ENCODE measurements at places on chromosomes 12 and 14.

- no peaks in the 10 kb centered on the region for H3K27me3 ChIP-seq
- H3K27ac ChIP-seq, result no peak overlapping the region
These were observed 182.7 kb downstream of the PCNX1 start for GRCh38 chr14:71089971-71090370.

DNA sequence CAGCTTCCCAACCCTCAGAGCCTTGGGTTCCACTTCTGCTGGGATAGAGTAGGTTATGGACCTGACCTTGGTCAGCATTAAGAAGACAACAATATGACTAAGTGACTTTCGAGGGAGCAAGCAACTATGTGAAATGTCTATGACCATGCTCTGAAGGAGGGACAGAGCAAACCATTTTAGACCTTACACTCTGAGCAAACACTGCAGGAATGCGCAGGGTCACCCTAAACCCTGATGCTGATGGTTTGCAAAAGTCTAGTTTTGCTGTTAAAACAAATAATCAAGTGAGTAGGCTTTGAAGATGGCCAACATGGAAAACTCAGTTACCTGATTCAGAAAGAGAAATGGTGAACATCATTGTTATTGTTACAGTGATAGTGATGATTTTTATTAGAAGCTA is 8.7 kb downstream of the ZCCHC8 start:
- no peak overlapping the region for H3K4me3 ChIP-seq
- no peak overlapping the region for H3K27ac ChIP-seq
- peaks cover 46% of the 10 kb centered on the region for H3K36me3 ChIP-seq

- no peak overlapping the region for H3K27ac ChIP-seq
- no peak for DNase-seq
- H3K4me1 ChIP-seq, result peaks cover 6% of the 10 kb centered on the region
- no peaks in the 10 kb centered on the region for H3K36me3 ChIP-seq
These were observed 32.3 kb upstream of the ATP23 start for GRCh38 chr12:57909056-57909455.

- DNase-seq, result peak; percentile 61
- peaks cover 2% of the 10 kb centered on the region for H3K27me3 ChIP-seq
- H3K4me3 ChIP-seq, result no peak overlapping the region
These were observed 204.7 kb downstream of the EPS8 start for GRCh38 chr12:15584366-15585041.

GRCh38 chr12:109115758-109116610 is at the start of gene ACACB:
Gene ACACB, plus strand, starts transcription at chr12:109116587. Its CDS starts 22,819 bp downstream, at chr12:109139406.
- peaks cover 18% of the 10 kb centered on the region for H3K4me1 ChIP-seq
- no peak within 1 kb of the TSS for H3K27ac ChIP-seq
- H3K27me3 ChIP-seq, result no peaks in the 10 kb centered on the region
- DNase-seq, result no peak
- H3K4me3 ChIP-seq, result no peak within 1 kb of the TSS

- no peaks in the 10 kb centered on the region for H3K27me3 ChIP-seq
- H3K4me1 ChIP-seq, result peaks cover 6% of the 10 kb centered on the region
- DNase-seq, result no peak
These were observed 40.7 kb downstream of the MNAT1 start for GRCh38 chr14:60775296-60775695.

DNA sequence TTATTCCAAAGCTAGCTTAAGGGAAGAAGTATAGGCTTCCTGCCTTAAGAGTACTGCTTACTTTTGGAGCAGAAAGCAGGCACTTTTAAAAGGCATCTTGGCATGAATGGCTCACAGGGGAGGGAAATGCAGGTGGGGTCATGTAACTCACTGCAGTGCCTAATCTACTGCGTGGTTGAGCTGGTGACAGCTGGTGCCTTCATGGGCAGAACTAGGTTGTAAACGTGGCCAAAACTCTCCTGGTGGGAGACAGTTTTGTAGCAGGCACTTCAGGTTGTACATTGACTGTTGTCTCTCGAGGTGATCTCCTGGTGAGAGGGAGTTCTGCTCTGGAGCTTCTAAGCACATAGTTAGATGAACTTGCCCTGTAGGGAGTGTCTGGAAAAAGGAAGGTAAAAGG is 962.5 kb downstream of the DIO2 start:
- no peaks in the 10 kb centered on the region for H3K27me3 ChIP-seq
- H3K36me3 ChIP-seq, result no peaks in the 10 kb centered on the region
- H3K4me3 ChIP-seq, result no peak overlapping the region
- DNase-seq, result no peak

DNA sequence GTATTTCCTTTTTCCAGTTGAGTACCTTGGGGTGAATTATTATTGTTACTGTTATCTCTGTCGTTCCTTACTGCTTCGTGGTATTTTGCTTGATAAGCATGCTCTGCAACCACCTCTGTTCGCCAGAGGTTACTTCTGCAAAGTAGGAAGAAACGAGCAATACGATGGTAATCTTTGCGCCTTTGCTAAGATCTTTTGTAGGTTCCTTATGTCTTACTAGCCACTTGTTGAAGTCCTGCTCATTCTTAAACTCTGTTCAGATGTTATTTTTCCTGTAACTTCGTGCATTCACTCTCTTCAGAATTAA is 729 bp upstream of the M6PR start:
- peaks cover 55% of the 10 kb centered on the region for H3K4me1 ChIP-seq
- no peaks in the 10 kb centered on the region for H3K27me3 ChIP-seq
- H3K4me3 ChIP-seq, result peak overlapping the region; percentile 95
- H3K36me3 ChIP-seq, result peaks cover 43% of the 10 kb centered on the region
- H3K27ac ChIP-seq, result peak overlapping the region; percentile 96

- H3K27me3 ChIP-seq, result no peaks in the 10 kb centered on the region
- no peak for DNase-seq
- no peak overlapping the region for H3K4me3 ChIP-seq
- H3K4me1 ChIP-seq, result no peaks in the 10 kb centered on the region
- H3K36me3 ChIP-seq, result no peaks in the 10 kb centered on the region
These were observed 128.1 kb downstream of the PAPOLA start for GRCh38 chr14:96630281-96630680.

DNA sequence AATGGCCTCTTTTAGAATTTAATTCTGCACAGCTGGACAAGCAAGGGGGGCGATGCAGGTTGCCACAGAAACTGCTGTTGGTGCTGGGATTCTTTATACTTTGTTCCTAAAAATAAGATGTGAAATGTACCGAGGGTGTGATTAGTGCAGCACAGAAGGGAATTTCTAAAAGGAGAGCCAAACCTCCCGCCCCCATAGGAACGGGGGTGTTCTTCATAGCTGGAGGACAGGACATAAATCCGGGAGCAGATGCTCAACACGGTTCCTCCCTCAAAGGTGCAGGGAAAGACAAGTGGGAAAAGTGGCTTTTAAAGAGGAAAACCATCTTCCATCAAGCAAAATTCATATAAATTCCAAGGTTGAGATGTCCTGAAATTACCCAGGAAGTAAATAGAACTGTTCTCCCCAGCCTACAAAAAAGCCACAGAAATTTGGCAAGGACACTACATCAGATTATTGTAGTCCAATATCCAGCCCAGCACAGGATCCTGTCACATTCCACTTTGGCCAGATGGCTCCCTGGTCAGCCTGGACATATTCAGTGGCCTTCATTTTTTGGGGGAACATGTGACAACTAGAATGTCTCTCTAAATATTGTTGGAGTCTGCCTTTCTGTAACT is 51.4 kb upstream of the TMX1 start:
- no peaks in the 10 kb centered on the region for H3K27me3 ChIP-seq
- no peak for DNase-seq
- no peak overlapping the region for H3K27ac ChIP-seq
- H3K36me3 ChIP-seq, result no peaks in the 10 kb centered on the region

- peaks cover 82% of the 10 kb centered on the region for H3K4me1 ChIP-seq
- no peak overlapping the region for H3K4me3 ChIP-seq
- no peak for DNase-seq
- no peaks in the 10 kb centered on the region for H3K27me3 ChIP-seq
- H3K36me3 ChIP-seq, result peaks cover 72% of the 10 kb centered on the region
- no peak overlapping the region for H3K27ac ChIP-seq
These were observed 22.6 kb downstream of the C12orf75 start for GRCh38 chr12:105352940-105353635.

DNA sequence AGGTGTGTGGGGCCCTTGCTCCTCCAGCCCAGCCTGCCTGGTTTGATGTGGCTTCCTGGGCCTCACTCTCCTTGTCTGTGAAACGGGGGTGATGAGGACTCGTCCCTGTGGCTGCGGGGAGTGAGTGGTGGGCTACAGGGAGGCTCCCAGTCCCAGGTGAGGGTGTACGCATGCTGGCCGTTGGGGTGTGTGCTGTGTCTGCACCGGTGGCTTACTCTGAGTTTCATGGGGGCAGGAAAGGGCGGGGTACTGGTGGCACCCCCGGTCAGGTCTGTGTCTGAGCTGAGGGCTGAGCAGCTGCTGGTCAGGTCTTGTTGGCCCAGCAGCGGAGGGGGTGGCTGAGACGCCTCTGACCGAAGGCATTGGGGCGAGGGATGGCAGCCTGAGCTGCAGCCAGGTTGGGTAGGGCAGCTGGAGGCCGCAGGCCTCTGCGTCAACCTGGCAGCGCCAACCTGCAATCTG is 11.2 kb downstream of the ULK1 start:
- no peak for DNase-seq
- H3K27ac ChIP-seq, result peak overlapping the region; percentile 32
- H3K36me3 ChIP-seq, result no peaks in the 10 kb centered on the region
- peaks cover 9% of the 10 kb centered on the region for H3K4me1 ChIP-seq
- H3K27me3 ChIP-seq, result no peaks in the 10 kb centered on the region
- no peak overlapping the region for H3K4me3 ChIP-seq

GRCh38 chr14:92392711-92393110 is 69.7 kb downstream of the SLC24A4 start:
- DNase-seq, result no peak
- peaks cover 5% of the 10 kb centered on the region for H3K27me3 ChIP-seq
- no peak overlapping the region for H3K27ac ChIP-seq
- H3K4me1 ChIP-seq, result peaks cover 10% of the 10 kb centered on the region

- H3K4me3 ChIP-seq, result no peak overlapping the region
- H3K36me3 ChIP-seq, result peaks cover 29% of the 10 kb centered on the region
- H3K27me3 ChIP-seq, result no peaks in the 10 kb centered on the region
- H3K4me1 ChIP-seq, result peaks cover 38% of the 10 kb centered on the region
- no peak overlapping the region for H3K27ac ChIP-seq
- no peak for DNase-seq
These were observed 35.6 kb downstream of the SYNE3 start for GRCh38 chr14:95480887-95481226.

DNA sequence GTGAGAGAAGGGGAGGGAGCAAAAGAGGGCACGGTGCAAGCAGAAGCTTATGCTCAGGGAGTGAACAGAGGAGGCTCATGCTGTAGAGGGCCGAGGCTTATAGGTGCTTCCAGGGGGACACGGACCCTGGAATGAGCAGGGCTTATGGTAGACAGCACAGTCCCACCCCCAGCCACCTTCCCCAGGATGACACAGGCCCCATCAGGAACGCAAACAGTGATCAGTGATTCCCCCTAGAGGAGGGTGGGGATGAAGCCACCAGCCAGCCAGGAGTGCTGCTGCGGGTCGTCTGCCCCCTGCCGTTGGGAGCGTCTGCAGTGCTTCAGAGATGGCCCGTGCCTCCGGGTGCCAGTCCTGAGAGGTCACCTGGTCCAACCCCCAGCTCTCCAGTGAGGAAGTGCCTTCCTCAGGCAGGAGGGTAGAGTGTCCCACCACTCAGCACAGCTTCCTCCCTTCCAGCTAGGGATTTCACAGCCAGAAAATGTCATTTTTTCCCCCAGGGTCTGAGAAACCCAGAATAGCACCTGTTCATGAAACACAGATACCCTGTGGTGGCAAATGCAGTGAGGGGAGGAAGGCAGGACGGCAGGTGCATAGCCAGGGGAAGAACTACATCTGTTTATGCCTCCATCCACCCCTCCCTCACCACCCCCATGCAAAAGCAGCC is 60.7 kb downstream of the SLC6A12 start:
- peak; percentile 75 for DNase-seq
- no peak overlapping the region for H3K27ac ChIP-seq
- peaks cover 3% of the 10 kb centered on the region for H3K4me1 ChIP-seq
- H3K27me3 ChIP-seq, result peaks cover 3% of the 10 kb centered on the region

DNA sequence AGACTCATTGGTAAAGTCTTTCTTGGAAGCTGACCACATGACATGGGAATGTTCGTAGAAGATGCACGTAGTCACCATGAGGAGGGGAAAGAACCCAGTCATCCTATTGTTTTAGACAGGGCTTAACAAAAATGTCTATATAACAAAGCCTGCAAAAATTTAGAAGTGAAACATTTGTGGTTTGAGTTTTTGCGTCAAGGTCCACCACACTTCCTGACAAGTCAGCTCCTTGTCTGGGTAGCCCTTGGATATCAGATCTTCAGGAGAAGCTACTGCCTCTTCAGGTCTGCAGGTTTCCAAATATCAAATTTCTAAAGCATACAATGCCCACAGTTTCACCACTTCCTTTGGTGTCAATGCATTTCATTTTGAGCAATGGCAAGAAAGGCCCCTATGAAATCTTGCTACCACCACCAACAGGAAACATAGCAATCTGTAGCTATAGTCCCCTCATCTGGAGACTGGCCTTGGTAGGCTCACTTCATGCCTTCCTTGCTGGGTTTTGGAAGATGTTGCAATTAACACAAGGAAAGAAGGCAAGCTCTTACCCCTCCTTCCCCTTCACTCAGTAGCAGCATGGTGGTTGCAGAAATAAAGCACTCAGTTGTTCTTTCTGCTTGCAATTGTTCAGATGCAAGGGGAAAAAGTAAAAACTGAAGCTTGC is 235.2 kb downstream of the PCNX1 start:
- peak overlapping the region; percentile 96 for H3K27ac ChIP-seq
- peak overlapping the region; percentile 47 for H3K4me3 ChIP-seq
- H3K4me1 ChIP-seq, result peaks cover 62% of the 10 kb centered on the region
- H3K27me3 ChIP-seq, result no peaks in the 10 kb centered on the region
- peak; percentile 73 for DNase-seq
- H3K36me3 ChIP-seq, result peaks cover 5% of the 10 kb centered on the region

- H3K27me3 ChIP-seq, result no peaks in the 10 kb centered on the region
- no peak overlapping the region for H3K4me3 ChIP-seq
- H3K4me1 ChIP-seq, result peaks cover 7% of the 10 kb centered on the region
- H3K27ac ChIP-seq, result no peak overlapping the region
- no peak for DNase-seq
These were observed 47.1 kb downstream of the DIP2B start for GRCh38 chr12:50551866-50552265.

GRCh38 chr12:57435293-57435692 is 709 bp downstream of the INHBC start:
- peak overlapping the region; percentile 80 for H3K4me3 ChIP-seq
- H3K36me3 ChIP-seq, result no peaks in the 10 kb centered on the region
- DNase-seq, result peak; percentile 71

GRCh38 chr12:10163084-10163483 is 8.8 kb downstream of the OLR1 start:
- no peak overlapping the region for H3K27ac ChIP-seq
- no peak overlapping the region for H3K4me3 ChIP-seq
- H3K36me3 ChIP-seq, result no peaks in the 10 kb centered on the region
- H3K4me1 ChIP-seq, result no peaks in the 10 kb centered on the region
- H3K27me3 ChIP-seq, result peaks cover 25% of the 10 kb centered on the region

DNA sequence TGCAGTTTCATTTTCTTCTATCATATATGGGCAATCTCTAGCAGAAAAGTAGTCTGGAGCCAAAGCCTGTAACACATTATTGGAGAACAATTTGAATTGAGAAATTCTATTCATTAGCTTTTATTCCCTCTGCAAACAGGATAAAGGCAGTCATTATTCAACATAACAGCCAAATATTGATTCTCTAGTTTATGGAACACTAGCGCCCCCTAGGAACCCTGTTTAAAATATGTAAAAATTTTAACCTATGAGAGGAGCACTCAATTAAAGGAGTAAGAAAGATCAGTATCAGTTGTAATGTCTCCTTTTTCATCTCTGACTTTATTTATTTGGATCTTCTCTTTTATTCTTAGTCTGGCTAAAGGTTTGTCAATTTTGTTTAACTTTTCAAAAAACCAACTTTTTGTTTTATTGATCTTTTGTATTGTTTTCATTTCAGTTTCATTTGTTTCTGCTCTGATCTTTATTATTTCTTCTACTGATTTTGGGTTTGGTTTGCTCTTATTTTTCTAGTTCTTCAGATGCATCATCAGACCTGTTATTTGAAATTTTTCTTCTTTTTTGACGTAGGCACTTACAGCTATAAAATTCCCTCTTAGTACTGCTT is 4.8 kb upstream of the LMNTD1 start:
- H3K27me3 ChIP-seq, result no peaks in the 10 kb centered on the region
- no peaks in the 10 kb centered on the region for H3K4me1 ChIP-seq
- H3K27ac ChIP-seq, result no peak overlapping the region

Measured in activated CD8-positive, alpha-beta T cell treated with anti-CD3 and anti-CD28 coated beads, Interleukin-2, amount 10 ng/mL, durations not matched to agents 7 days and 5 days (primary cell).